Endothelial cell of umbilical vein (primary cell): ENCODE measurements at places on chromosomes 13 and 19. TPM values are rescaled to one million over a fixed set of nuclear protein-coding genes. Genes with fewer than 3 reads are reported as not detected.
A peak's percentile ranks its signal among the peaks of the same experiment; 100 is the strongest.

DNA sequence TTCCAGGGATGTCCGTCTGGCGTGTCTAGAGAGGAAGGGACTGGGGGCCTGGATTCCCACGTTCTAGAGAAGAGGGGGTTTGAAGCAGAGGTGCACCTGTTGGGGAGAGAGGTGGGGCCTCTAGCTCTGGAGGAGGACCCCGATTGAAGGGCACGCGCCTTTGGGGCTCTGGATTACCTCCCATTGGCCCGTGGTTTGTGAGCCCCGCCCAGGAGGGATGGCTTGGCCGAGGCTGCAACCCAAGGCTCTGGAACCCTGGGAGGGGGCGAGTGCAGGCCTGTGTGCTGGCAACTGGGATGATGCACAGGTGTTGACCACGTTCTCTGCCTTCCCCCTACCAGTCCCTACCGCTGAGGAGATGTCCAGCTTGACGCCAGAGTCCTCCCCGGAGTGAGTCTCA lies 20.2 kb downstream of the TMEM150B start:
- no peak for DNase-seq

- no peak for DNase-seq
Observed at GRCh38 chr13:40211586-40211968, 454.9 kb downstream of the FOXO1 start.

GRCh38 chr13:70964874-70965273 lies 856.6 kb upstream of the KLHL1 start:
- DNase-seq = peak; percentile 4

- no peak for DNase-seq
Observed at GRCh38 chr19:51122112-51122981, 2.4 kb upstream of the SIGLEC9 start.

GRCh38 chr13:108212886-108213285 lies 2.5 kb downstream of the LIG4 start:
- no peak for DNase-seq

DNA sequence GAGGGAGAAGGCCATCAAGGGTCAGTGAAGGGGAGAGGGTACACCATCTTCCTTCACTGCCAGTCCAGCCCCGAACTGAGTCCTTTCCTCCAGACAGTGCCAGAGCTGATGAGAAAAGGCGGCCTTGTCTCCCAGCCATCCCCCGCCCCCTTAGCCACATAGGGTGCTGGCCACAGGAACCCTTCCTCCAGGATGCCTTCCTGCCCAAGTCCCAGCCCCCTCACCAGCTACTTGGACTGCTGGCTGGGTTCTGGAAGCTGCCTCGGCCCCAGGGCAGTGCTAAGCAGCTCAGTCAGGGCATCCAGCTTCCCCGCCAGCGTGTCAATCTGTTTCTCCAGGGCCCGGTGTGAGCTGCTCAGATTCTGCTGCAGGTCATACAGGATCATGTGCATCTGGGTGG lies 12.6 kb upstream of the SMG9 start:
- no peak for DNase-seq

GRCh38 chr13:48403151-48403631 lies 9.7 kb downstream of the LPAR6 start:
- DNase-seq = no peak

DNA sequence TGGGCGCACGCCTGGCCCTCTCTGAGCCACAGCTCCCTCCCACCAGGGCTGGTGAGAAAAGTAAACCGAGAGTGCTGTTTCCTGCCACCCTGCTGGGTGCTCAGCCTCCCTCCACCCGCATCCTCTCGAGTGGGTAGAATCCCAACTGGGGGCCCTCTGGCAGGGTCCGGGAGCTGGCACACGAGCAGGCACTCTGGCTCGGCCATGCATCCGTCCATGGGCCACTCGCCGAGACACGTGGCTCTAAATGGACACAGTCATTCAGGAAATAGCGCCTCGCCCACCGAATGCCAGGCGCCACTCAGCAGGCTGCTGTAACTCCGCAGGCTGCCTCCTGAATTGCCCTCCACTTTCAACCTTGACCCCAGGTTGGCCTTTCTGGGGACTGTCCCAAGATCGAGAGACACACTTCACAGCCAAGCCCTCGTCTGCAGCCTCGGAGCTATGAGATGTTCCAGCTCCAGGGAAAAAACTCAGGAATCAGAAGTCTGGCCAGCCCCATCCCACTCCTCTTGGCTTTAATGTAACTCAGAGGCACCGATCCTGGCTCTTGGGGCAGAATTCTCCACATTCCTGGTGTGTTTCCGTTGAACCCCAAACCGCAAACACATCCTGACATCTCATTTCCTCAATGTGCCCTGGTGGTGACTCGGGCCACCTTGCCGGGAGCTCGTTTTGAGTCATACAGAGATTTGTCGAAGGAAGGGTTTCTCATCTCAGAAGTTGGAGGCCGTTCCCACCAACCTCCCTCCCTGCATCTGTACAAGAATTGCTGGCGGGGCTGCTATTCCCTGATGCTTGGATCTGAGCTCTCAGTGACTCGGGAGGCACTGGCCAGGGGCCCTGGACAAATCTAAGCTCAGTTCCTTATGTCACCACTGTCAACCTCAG lies 14.1 kb downstream of the KLF2 start:
- peak; percentile 86 for DNase-seq

- no peak for DNase-seq
Observed at GRCh38 chr19:2774083-2774679, 8.9 kb downstream of the SGTA start.

DNA sequence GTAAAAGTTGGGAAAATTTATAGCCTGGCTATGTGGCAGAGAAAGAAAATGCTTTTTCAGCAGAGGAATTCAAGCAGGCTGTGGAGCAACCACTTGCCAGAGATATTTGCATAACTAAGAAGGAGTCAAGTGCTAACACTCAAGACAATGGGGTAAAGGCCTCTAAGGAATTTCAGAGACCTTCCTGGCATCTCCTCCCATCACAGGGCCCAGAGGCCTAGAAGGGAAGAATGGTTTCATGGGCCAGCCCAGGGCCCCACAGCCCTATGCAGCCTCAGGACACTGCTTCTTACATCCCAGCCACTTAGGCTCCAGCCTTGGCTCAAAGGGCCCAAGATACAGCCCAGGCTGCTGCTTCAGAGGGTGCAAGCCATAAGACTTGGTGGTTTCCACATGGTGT lies 14.3 kb downstream of the SLC15A1 start:
- DNase-seq = no peak

DNA sequence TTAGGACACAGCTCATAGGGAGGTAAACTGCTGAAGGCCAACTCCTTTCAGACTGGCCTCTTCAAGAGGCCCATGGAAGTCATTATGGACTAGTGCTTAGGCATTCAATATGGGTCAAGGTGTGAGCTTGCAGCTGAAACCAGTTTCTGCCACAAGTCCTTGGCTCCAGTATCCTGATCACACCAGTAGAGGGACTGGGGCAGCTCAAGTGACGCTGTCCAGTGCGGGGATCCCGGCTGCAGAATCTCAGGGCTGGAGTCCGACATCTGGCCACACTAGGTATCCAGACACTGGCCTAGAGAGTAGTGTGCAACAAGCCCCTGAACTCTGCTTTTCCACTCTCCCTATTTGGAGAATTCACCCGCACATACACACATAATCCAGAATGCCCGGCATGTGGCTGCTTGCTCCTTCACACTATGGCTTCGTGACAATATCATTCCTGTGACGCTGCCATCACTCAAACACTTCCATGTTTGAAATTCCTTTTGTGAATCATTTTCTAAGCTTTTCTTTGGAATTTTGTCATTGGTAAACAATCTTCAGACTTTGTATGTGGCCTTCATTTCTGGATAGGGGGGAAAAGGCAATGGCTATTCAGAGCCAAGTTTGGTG lies 425.1 kb downstream of the EFNB2 start:
- DNase-seq = no peak

DNA sequence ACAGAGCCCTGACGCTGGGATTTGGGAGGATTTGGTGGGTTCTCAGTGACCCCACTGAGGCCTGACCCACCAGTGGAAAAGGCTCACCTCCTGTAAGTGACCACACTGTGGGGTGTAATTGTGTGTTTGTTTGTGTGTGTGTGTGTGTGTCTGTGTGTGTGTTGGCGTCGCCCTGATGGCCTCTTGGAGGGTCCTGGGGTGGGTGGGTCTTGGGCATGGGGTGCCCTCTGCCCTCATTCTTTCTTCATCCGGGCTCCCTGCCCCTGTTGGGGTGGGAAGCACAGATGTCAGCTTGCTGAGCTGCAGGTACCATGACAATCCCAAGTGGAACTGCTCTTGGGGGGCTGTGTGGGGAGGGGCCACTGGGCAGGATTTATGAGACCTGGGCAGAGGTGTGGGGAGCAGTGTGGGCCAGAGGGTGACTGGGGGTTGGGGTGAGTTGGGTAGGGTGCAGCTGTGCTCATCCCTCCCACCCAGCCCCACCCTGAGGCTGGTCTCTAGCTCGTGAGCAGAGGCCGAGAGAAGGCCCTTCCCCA lies 22.8 kb downstream of the WTIP start:
- no peak for DNase-seq

- no peak for DNase-seq
Observed at GRCh38 chr13:48478391-48478790, 54.5 kb downstream of the RCBTB2 start.

DNA sequence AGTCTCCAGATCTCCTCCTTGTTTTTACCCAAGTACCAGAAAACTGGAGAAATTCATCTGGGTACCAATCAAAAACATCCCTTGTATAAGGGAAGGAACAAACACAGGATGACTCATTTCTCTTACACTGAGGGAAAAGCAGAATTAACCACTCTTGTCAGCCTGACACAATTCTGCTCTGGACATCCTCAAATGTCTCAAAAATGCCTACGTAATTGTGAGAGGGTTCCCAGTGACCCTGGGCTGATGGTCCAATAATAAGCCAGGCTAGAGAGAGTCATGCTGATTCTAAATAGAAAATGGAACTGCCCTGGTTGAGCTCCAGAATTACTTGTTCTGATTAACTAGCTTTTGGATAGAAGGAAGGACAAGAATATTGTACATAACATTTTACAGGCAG lies 14.5 kb downstream of the ZNF708 start:
- peak; percentile 17 for DNase-seq

- no peak for DNase-seq
Observed at GRCh38 chr13:106505295-106505694, 30.2 kb downstream of the EFNB2 start.

DNA sequence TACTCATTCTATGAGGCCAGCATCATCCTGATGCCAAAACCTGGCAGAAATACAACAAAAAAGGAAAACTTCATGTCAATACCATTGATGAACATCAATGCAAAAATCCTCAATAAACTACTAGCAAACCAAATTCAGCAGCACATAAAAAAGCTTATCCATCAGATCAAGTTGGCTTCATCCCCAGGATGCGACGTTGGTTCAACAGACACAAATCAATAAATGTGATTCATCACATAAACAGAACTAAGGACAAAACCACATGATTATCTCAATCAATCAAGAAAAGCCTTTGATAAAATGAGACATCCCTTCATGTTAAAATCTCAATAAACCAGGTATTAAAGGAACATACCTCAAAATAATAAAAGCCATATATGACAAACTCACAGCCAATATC lies 134.3 kb downstream of the UGGT2 start:
- no peak for DNase-seq

GRCh38 chr13:76667551-76667950 lies 218.7 kb downstream of the KCTD12 start:
- DNase-seq = peak; percentile 89

DNA sequence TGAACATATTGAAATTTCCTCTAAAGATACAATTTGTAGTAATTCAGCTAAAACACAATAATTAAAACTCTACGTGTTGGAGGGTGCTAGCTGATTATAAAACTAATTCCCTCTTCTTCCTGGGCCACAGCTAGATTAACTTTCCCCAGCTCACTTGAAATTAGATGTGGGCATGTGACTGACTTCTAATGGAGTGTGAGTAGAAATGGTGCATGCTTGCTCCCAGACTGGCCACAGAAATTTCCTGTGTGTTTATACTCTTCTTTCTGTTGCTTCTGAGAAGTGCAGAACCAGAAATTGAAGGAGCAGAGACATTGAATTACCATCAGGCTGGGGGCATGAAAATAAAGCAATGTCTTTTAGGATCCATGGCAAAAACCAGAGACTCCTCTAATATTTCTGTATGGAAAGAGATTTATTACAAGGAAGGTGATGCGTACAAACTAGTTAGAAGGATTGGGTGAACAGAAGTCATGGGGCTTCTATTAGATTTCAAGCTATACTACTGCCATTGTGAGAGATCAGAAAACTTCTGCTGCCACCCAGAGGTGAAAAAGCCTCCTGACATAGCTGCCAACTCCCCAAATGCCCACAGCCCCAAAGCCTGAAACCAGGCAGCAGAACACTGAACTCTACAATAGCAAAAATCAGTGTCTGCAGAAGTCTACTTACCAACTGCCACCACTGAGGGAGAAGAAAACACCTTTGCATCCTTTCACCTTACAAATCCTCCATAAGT lies 379.2 kb upstream of the MIR17HG start:
- DNase-seq = no peak

DNA sequence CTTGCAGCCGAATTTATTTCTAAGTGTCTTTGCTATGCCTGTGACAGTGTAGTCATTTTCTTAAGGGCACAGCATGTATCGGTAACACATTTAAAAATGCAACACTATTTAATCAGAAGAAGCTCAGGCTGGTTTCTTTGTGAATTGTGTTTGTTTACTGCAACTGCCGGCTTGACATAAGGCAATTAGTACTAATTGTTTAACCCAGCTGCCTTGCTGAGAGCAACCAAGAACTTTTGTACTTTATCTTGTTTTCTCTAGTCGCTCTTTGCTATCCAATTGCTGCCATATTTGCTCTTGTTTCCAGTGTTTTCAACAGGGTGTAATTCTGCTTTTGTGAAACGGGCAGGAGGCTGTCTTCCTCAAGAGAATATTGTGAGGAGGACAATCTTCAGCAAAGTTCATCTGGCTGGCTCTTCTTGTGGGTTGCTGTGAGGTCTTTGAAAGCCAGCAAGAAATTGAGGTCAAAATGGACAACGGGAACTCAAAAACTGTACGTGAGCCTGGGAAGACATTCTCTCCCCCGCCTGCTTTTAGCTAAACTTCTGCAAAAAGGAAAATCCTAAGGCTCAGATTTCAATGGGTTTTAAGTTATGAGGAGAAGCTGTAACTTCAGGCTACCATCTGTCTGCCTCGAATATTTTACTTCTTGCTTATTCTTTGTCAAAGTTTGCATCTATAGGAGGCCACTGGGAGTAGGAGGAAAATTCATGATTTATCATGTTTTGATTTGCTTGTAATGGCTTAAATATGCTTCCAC lies 75.8 kb upstream of the TSHZ3 start:
- DNase-seq = no peak

DNA sequence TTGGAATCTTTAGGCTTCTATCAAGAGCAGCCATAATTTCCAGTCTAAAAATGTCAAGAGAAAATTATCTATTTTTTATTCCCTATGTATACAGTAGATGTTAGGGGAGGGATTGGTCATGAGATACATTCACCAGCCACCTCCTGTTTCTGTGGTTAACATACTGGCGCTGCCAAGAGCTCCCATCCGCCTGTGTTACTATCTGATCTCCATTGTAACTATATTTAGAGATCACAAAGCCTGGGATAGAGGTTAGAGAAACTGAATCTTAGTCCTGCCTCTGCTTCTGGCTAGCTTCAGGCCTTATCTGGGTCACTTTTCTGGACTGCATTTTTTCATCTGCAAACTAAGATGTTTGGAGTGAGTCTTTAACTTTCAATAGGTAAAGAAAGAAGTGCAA lies 46.3 kb downstream of the POLR1D start:
- no peak for DNase-seq

- DNase-seq = no peak
Observed at GRCh38 chr19:28880735-28881401, 332.1 kb downstream of the UQCRFS1 start.

Gene B3GNT3
- 0.10 TPM in 1 of 2 replicates, not detected in the other for polyA plus RNA-seq

Gene ZNF530
- 1.5 and 1.7 TPM in 2 replicates for polyA plus RNA-seq

Gene KIR3DL3
- polyA plus RNA-seq = not detected in 2 replicates

Gene SHISA7
- not detected in 2 replicates for polyA plus RNA-seq

Gene MYH14
- polyA plus RNA-seq = 0.05 TPM in 1 of 2 replicates, not detected in the other

Gene NLRP11
- not detected in 2 replicates for polyA plus RNA-seq

Gene CGB3
- not detected in 2 replicates for polyA plus RNA-seq

Gene CYP2F1
- not detected in 2 replicates for polyA plus RNA-seq

Gene C19orf12
- polyA plus RNA-seq = 20.4 and 21.3 TPM in 2 replicates
